ENCODE measurements at places on chromosomes 3 and 15. TPM values are rescaled to one million over a fixed set of nuclear protein-coding genes. Genes with fewer than 3 reads are reported as not detected.

DNA sequence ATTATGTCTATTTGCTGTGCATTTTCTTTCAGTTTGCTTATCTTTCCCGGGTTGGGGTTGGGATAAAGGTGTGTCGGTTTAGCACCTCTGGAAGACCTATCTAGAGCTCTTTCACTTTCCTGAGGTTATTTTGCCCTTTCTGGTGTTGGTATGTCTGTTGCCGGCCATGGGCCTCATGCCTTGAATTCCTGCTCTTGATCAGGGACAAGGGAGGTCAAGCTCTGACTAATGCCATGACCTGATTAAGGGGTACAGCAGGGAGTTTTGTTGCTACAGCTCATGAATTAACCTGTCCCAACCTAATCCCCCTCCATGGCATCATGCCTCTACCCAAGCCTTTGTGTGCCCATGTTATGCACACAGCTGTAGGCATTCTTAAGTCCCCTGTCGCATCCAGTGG, 70.5 kb upstream of the GOLGA6B start:
- H3K4me1 ChIP-seq: no peaks in the 10 kb centered on the region
- no peak overlapping the region for H3K27ac ChIP-seq
- peaks cover 60% of the 10 kb centered on the region for H3K36me3 ChIP-seq

The INSYN1 gene
- total RNA-seq: 8.0 TPM

DNA sequence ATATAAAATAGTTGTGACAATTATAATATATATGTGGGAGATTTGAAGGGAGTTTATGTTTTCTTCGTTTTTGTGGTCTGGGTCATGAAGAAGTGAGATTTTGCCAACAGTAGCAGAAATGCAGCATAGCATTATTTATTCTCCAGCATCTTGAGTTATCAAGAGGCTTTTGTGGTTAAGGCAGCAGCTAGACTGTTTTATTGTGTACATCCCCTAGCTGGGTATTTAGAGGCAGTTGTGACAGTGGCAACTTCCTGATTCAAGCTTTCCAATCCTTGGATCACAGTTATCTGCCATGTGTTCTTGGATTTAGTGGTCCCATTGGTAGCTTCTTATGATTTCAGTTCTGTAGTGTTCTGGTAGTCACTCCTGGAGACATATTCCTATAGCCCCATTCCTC, 29.0 kb downstream of the ARIH1 start:
- H3K36me3 ChIP-seq: peaks cover 8% of the 10 kb centered on the region
- H3K27ac ChIP-seq: no peak overlapping the region
- H3K4me1 ChIP-seq: peaks cover 14% of the 10 kb centered on the region
- H3K27me3 ChIP-seq: no peaks in the 10 kb centered on the region
- no peak for DNase-seq
- no peak overlapping the region for H3K4me3 ChIP-seq

DNA sequence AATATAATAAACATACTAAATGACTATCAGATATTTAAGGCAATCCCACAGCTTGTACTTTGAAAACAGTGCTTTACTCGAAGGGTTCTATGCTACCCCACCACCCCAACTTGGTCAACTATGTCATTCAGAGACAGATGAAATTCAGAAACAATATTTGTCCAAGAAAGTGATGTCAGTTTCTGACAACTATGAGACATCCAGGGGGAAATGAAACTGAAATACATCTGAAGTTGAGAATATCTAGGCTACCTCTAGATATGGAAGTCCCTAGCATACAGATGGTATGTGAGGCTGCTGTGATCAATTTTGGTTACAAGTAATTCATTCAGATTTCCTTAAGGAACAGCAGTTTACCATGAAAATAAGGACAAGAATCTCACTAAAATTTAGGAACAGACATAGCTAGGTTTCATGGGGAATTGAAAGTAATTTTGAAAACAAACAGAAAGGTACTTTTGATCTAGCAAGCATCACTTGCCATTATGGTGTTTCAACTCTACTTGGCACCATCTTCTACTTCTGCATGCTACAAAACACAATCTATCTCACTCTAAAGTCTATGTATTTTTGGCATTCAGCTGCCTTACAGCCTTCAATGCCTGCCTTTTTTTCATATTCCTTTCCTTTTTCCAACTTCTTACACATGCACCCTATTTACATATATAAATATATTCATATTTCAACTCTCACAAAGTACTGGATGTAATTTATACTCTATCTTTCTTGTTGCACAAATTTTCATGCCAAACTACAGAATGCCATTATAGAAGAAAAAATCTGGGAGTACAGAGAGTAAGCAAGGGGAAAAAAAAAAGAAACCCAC, 21.7 kb downstream of the ATG3 start:
- no peaks in the 10 kb centered on the region for H3K27me3 ChIP-seq
- H3K4me1 ChIP-seq: peaks cover 4% of the 10 kb centered on the region
- H3K36me3 ChIP-seq: peaks cover 40% of the 10 kb centered on the region
- no peak overlapping the region for H3K27ac ChIP-seq
- no peak overlapping the region for H3K4me3 ChIP-seq
- DNase-seq: no peak

DNA sequence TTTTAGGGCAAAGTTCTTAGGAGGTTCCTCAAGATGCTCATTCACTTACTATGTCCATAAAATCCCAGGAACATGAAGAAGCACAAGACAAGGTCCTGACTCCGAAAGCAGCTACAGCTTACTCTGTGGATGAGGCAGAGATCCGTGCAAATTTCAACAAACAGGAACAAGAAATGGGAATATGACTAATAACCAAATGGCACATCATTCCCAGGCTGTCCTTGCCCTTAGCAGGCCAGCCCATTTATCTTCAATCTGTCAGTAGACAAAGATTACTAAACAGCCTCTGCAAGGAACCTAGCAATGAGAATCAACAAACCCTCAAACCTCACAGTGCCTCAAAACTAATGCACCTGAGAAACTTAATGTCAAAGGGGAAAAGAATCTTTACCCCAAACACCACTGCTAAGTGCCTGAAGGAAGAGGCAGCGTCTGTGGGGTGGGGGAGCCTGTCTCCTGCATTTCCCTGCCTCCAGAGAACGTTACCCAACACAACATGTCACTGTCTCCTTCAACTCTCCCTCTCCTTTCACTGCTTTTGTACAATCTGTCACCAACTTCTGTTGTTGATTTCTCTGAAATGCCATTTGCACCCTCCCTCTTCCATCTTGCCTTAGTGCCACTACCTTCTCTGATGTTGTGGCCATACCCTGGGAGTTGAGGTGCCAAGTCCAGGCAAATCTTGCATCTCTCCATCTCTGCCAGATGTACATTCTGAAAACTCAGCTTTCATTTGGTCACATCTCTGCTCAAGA, 4.8 kb downstream of the TNFAIP8L3 start:
- H3K4me1 ChIP-seq: peaks cover 5% of the 10 kb centered on the region
- peaks cover 50% of the 10 kb centered on the region for H3K27me3 ChIP-seq
- no peak for DNase-seq
- no peak overlapping the region for H3K4me3 ChIP-seq
- no peaks in the 10 kb centered on the region for H3K36me3 ChIP-seq

DNA sequence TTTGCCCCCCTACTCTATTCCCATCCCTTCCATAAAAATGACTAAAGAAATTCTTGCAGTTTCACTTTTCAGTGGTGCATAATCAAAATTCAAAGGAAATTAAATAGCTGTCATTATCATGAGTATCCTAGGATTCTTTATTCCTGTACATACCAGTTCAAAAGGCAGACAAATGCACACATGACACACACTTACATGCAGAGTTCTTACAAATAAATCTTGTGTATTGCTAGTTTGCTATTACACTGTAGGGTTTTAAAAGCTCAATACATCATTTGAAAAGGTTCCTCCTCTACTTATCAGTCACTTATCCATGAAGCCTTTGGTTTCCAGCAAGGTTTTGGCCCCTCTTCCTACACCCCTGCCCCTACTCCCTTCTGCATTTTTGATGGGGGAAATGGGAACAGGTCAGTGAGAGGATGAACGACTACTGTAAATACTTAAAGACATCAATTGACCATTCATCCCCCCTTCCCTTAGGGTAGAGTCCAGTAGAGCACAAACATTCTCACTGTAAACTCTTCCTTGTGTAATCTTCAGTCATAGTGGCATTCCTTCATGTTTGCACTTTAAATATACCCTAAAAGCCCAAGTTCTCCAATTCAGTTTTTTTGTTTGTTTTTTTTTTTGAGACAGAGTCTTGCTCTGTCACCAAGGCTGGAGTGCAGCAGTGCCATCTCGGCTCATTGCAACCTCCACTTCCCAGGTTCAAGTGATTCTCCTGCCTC, 92.6 kb downstream of the SUCLG2 start:
- no peak overlapping the region for H3K27ac ChIP-seq
- peaks cover 5% of the 10 kb centered on the region for H3K36me3 ChIP-seq
- no peak overlapping the region for H3K4me3 ChIP-seq
- no peak for DNase-seq
- peaks cover 11% of the 10 kb centered on the region for H3K4me1 ChIP-seq
- no peaks in the 10 kb centered on the region for H3K27me3 ChIP-seq

- no peak overlapping the region for H3K27ac ChIP-seq
- H3K27me3 ChIP-seq: no peaks in the 10 kb centered on the region
- no peak overlapping the region for H3K4me3 ChIP-seq
These were observed 225.4 kb upstream of the UBE2E2 start for GRCh38 chr3:22977650-22978289.

The GP5 gene
- total RNA-seq: 0.10 TPM

The LCTL gene
- not detected for total RNA-seq

DNA sequence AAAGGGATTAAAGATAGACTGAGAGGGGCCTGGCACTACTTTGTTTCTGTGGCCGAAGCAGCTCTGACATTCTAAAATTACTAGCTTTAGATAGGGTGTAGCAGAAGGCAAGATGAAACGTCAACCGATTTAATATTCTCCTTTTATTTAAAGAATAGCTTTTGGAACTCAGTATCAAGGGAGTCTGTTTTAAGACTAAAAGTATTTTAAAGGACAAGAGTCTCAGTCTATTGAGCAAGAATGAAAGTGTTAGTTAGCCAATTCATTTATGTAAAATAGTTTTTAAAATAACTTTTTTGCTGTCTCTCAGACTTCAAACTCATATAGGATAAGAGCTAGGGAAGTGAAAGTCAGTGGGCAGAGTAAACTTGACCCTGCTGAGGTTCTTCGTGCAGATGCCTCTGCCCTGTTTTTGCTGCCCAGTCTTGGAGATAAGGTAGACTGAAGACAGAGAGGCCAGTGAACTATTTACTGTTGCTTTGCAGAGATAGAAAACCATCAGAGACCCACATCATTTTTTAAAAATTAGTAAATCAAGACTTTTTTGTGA, 1090.9 kb downstream of the ROBO2 start:
- H3K4me1 ChIP-seq: no peaks in the 10 kb centered on the region
- peaks cover 5% of the 10 kb centered on the region for H3K36me3 ChIP-seq
- H3K4me3 ChIP-seq: no peak overlapping the region
- H3K27ac ChIP-seq: no peak overlapping the region

GRCh38 chr3:138944929-138945708, 1.8 kb downstream of the FOXL2 start:
- H3K4me3 ChIP-seq: peak overlapping the region; percentile 70
- DNase-seq: no peak
- H3K4me1 ChIP-seq: peaks cover 29% of the 10 kb centered on the region
- no peaks in the 10 kb centered on the region for H3K36me3 ChIP-seq
- no peak overlapping the region for H3K27ac ChIP-seq
- peaks cover 82% of the 10 kb centered on the region for H3K27me3 ChIP-seq

DNA sequence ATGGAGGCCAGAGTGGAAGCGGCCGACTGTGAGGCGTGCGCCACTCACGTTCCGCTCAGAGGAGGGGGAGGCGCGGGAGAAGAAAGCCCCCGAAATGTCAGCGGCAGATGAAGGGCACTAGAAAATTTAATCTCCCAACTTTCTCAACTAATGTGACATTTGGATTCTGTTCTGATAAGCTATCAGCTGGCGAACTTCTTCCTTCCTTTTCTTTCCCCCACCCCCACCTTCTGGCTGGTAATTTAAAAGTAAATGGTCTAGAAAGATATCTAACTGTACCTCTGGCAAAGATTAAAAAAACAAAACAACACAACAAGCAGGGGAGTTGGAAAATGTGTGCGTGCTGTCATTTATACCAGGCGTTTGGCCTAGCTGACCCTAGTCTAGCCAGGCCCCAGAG, 26.4 kb upstream of the TMEM115 start:
- no peak for DNase-seq
- H3K4me3 ChIP-seq: no peak overlapping the region
- peaks cover 4% of the 10 kb centered on the region for H3K4me1 ChIP-seq
- H3K36me3 ChIP-seq: no peaks in the 10 kb centered on the region
- H3K27ac ChIP-seq: no peak overlapping the region

The ILDR1 gene
- total RNA-seq: not detected

The UROC1 gene
- not detected for total RNA-seq

- no peak overlapping the region for H3K27ac ChIP-seq
- H3K4me1 ChIP-seq: peaks cover 11% of the 10 kb centered on the region
- H3K4me3 ChIP-seq: no peak overlapping the region
- H3K27me3 ChIP-seq: no peaks in the 10 kb centered on the region
- H3K36me3 ChIP-seq: no peaks in the 10 kb centered on the region
These were observed 246.2 kb upstream of the CHRM5 start for GRCh38 chr15:33722005-33722672.

DNA sequence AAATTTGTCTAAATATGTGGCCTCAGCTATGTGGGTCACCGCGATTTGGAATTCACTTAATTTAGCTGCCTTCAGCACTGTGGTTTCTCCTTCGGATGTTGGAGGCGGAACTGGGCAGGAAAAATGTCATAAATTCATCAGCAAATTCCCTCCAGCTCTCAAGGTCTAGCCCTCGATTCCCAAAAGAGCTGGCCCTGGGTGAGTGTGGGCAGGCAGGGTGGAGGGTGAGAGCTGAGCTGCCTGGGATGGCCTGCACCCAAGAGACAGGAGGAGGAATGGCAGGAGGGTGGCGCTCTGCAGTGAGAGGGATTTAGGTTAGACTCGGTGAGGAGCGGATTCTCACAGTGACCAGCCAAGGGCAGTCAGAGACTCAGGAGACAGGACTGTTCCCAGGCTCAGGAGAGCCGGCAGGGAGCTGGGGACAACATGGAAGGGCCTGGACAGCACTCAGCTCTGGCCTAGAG, 57.1 kb downstream of the FEM1B start:
- peaks cover 66% of the 10 kb centered on the region for H3K36me3 ChIP-seq
- peak overlapping the region; percentile 42 for H3K4me3 ChIP-seq
- H3K27ac ChIP-seq: peak overlapping the region; percentile 97
- peak; percentile 88 for DNase-seq
- H3K4me1 ChIP-seq: peaks cover 76% of the 10 kb centered on the region
- no peaks in the 10 kb centered on the region for H3K27me3 ChIP-seq

DNA sequence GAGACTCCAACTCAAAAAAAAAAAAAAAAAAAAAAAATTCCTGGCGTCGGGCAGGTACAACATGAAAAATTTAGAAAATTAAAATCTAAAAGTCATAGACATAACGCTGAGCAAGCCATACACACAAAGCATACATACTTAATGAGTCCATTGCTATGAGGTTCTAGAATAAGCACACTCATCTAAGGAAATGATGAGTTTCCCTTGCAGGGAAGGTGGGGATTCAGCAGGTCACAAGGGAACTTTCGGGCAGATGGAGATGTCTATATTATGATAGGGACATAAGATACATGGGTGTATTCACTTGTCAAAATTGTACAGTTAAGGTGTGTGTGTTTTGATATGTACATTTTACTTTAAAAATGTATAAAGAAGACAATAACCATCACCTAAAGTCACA, 120.2 kb upstream of the LIPC start:
- peaks cover 6% of the 10 kb centered on the region for H3K4me1 ChIP-seq
- no peak overlapping the region for H3K4me3 ChIP-seq
- no peaks in the 10 kb centered on the region for H3K36me3 ChIP-seq

The KBTBD13 gene
- total RNA-seq: not detected

The DALRD3 gene
- total RNA-seq: 25.3 TPM

The TMEM41A gene
- 17.5 TPM for total RNA-seq

The DPPA4 gene
- 1.8 TPM for total RNA-seq

Measured in osteocyte (in vitro differentiated cells).